ENCODE measurements at places on chromosomes 13 and 19.

DNA sequence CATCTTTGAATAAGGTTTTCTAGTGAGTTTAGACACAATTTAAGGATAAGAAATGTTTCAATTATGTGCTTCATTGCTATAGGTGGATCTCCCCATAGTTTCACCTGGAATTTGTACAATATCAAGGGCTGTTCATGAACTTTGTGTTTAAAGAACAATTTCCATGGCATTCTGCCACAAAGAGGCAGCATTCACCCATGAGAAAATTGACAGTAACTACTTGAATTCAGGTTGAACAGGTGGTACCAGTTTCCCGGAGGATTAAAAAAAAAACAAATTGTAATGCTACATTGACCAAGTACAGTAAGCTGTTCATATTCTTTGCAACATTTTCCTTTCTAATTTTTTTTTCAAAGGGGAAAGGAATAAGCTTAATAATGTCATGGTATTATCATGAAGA lies 9.1 kb downstream of the SLITRK5 start:
- DNase-seq, result no peak

DNA sequence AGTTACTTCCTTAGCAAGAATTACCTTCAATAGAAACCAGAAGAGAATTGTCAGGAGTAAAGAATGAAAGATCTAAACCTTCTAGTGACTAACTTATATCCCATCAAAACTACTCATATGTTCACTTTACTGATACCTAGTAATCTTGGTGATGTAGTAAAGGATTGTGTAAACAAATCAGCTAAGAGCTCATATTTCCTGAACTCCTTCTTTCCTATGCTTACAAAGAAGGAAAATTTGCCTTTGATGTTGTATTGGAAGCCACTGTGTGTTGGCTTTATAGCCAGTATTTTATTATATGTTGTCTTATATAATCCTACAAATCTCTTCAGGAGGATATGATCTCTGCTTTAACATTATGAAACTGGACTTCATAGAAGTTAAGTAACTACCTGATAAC lies 671.0 kb downstream of the PCDH9 start:
- no peak for DNase-seq

GRCh38 chr13:113548171-113548641 lies 36.3 kb upstream of the TFDP1 start:
- no peak for DNase-seq

- no peak for DNase-seq
These were observed 222.4 kb downstream of the SPRY2 start for GRCh38 chr13:80118506-80118905.

DNA sequence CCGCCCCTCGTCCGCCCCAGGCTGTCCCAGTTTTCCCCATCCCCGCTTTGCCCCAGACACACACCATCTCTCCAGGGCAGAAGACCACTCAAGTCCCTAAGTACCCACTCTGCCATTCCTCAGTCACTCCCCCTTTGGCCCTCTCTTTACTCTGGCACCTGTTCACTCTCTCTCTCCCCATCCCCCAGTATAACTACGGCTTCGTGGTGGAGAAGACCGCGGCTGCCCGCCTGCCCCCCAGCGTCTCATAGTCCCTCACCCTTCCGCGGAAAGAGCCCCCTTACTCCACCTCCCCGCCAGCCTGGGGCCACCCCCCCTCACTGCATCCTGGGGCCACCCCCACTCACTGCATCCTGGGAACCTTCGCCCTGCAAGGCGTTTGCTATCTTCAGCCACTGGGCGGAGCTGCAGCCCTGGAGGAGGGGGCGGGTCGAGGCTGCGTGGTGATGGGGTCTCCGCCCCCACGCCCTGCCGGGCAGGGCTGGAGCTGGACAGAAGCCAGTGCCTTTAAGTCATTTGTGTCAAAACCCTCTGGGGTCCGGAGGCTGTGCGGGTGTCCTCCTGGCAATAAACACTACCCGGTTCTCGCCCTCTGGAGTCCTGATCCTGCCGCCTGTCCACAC lies 5.0 kb downstream of the MVB12A start:
- no peak for DNase-seq

GRCh38 chr13:18951412-18951811 lies 230.2 kb downstream of the TUBA3C start:
- DNase-seq, result no peak

DNA sequence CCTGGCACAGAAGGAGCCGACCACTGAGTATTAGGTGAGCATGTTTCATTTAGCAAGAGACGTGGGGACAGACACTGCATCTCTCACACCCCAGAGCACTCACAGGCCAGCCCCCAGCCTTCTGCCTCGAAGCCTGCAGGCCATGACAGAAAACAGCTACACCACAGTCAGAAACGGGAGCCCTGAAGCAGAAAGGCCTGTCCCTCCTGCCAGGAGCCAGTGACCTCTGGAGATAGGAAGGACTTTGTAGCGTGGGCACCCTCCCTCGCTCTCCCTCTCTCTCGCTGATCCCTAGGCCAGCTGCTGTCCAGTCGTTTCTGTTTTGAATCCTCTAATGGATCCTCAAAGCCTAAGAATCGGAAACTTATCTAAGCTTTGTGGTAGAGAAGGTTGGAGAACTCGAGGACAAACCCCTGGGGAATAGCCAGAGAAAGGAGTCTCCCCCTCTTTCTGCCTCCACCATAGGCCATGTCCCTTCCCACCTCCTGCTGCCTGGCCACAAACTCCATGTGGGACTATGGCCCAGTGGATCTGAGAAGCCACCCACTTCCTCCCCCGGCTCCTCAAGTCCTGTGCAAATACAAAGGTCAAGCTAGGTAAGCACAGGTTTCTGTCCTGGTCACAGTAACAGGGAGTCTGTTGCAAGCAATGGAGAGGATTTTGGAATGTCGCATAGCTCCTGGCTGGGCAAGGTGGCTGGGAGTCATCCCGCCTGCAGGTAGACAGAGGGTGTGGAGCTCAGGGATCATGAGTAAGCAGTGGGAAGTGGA lies 95.1 kb downstream of the NUFIP1 start:
- no peak for DNase-seq

GRCh38 chr13:69857183-69857821 lies 250.3 kb upstream of the ATXN8OS start:
- no peak for DNase-seq

All from activated CD8-positive, alpha-beta memory T cell treated with anti-CD3 and anti-CD28 coated beads for 4 hours (primary cell).